ENCODE measurements at places on chromosomes 3 and 15.

DNA sequence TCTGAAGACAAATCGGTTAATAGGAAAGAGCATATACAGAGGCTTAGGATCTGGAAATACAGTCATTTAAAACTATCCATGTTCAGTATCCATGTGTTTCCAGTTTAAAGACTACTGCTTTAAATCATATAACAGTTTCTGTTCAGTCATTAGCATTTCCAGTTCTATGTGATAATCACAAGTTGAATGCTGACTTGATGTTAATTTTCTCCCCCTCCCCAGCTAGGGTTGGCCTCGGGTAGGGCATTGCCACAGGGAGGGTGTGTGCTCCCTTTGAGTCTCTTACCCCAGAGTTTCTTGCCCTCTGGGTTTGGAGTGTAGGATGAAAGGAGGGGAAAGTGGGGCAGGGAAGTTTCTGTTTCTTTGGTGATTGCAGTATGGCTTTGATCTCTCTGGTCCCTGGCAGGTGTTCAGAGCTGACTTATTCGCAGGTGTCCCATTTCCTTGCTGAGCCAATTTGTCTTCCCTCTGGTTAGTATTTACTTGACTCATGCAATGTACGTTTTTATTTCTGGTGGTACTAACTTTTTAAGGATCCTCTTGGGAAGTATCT lies 86.3 kb downstream of the SH3GL3 start:
- no peak for DNase-seq

GRCh38 chr15:47542312-47542989 lies 174.9 kb upstream of the SEMA6D start:
- no peak for DNase-seq

GRCh38 chr3:128330214-128330842 lies 136.4 kb downstream of the DNAJB8 start:
- DNase-seq = no peak

GRCh38 chr3:140917772-140918171 lies 23.9 kb upstream of the SLC25A36 start:
- DNase-seq = no peak

- DNase-seq = no peak
Measured at GRCh38 chr3:95184038-95184437, 1121.2 kb downstream of the NSUN3 start.

GRCh38 chr15:43189296-43189695 lies 4.1 kb downstream of the CCNDBP1 start:
- DNase-seq = no peak

DNA sequence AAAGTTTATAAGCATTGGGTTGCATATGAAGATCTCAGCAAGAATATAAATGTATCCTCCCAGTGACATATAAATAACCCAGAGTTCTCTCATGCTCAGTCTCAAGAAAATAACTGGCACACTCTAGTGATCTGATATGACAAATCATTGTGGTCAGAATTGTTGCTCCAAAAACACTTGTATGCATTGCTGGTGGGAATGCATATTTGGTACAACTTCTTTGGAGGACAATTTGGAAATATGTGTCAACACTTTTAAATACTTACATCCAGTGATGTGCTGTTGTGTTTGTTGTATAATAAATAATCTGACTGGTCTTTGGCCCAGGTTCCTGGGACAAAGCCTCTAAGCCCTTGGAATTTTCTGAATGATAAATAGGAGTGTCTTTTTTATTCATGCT lies 66.7 kb upstream of the STT3B start:
- DNase-seq = no peak

DNA sequence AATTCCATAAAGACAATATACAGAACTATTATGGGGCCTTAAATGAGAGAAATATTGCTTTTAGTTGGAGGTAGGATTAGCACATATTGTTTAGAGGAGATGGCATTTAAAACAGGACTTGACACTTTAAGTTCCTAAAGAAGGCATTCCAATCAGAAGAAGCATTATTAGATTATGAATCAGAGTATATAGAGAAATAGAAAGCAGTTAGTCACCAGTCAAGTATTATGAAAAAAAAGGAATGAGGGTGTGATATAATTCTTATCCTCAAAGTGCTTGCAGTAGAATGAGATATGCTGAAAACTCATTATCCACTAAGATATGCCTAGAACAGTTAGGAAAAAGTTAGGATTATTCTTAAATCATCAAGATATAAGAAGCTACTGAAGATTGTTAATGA lies 456.2 kb downstream of the ZNF385D start:
- no peak for DNase-seq

DNA sequence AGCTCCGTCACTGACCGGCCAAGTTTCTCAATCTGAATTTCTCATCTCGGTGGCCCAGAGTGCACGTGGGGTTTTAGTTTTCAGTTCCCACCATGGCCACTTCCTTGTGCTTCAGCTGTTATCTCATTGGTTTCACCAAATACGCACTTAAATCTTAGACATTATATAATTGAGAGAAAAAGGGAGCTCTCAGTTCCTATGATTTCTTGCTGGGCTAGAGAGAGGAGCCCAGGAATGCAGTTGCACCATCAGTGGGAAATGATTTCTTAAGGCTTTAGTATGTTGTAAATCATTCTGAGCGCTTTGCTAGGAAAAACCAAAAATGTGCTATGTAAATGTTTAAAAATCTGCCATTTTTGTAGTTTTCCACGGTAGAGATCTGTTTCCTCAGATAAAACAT lies 53.2 kb downstream of the OXNAD1 start:
- no peak for DNase-seq

GRCh38 chr3:16355828-16356227 lies 90.8 kb downstream of the OXNAD1 start:
- no peak for DNase-seq

DNA sequence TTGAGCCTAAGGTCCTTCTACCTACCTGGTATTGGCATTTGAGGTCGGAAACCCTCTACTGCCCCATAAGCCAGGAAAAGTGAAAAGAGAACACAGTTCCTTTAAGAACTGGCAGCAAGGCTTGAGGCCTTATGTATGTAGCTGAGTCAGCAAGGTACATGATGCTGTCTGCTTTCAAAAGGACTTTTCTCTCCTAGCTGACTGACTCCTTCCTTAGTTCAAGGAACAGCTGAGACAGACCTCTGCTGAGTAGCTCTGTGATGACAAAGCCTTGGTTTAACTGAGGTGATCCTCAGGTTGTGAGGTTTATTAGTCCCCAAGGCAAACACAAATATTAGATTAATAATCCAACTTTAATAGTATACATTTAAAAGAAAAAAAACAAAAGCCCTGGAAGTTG lies 45.8 kb downstream of the ADPGK start:
- DNase-seq = no peak

DNA sequence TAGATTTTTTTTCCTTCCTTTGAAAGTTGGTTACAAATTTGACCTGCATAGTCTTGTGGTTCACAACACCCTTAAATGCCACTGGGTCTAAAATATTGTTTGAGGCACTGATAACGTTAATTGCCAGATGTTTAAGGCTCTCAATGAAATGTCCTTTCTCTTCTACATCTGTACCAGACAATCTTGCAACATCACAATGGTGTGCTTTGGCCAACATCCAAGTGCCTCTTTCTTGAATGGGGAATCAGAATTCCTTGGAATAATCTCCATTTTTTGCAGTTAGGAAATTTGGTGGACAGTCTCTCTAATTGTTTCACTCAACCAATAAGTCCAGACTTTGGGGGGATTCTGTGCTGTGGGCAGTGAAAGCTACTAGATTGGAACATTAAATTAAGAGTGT lies 26.0 kb upstream of the PEX5L start:
- no peak for DNase-seq

DNA sequence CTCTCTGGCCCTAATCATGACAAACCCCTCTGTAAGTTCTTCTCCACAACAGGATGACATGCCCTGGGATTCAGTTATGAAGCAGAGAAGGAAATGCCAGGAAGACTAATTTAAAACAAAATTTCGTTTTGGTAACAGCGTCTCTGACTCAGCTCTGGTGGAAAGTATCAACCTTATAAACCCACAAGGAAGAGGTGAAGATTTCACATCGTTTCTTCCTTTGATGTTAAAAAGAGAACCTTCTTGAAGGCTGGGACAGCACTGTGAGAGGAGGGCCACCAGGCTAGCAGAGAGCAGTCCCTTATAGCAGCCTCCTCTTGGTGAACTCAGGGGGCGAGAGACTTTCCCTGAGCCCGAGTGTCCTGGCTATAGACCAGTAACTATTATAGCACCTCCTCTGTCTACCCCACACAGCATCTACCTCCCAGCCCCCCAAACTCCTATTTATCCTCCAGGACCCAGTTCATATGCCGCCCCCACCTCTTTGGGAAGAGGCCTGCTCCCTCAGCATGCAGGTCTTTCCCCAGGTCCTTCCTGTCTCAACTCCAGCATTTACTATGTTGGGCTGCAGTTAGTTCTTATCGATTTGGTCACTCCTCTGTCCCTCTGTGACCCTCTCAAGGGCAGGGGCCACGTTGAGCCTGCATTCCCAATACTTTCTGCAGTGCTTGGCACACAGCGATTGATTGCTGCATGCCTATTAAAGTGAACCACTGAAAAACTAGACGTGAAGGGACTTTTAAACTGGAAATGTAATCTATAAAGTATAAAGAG lies 321.5 kb upstream of the ICE2 start:
- no peak for DNase-seq

DNA sequence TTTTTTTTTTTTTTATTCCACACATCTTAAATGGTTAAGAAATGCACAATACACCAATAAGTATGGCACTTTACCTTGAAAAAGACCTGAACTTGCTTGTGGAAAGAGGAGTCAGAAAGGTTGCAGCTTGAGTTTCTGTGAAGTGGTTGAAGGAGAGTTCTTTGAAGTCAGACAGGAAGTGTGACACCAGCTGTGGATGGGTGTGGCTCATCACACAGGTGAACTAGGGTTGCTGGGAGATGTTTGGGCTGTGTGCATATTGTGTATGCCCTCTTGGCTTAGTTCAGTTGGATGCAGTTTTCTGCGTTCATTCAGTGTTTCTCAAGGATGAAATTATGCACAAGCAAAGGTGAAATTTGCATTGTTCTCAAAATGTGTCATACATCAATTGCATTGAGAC lies 6.3 kb downstream of the AEN start:
- no peak for DNase-seq

- DNase-seq = no peak
Measured at GRCh38 chr3:124654470-124654845, 75.8 kb upstream of the UMPS start.

DNA sequence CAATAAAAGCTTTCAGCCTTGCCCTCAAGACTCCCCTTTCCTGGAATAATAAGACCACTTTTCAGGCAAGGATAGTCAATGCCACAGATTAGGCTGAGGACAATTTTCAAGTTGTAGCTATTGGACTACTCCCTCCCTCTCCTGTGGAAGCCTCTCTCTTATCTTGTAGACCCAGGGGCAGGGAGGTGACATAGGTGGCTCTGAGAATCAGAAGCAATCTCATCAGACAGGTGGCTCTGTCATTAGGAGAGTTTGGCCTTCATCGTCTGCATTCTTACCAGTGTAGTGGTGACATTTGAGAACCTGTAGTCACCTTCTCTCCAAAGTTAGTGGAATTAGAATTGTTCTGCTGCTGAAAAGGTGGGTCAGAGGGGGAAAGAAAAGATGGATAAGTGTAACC lies 80.0 kb downstream of the LARS2 start:
- DNase-seq = no peak

GRCh38 chr3:89360156-89360555 lies 252.7 kb downstream of the EPHA3 start:
- no peak for DNase-seq

DNA sequence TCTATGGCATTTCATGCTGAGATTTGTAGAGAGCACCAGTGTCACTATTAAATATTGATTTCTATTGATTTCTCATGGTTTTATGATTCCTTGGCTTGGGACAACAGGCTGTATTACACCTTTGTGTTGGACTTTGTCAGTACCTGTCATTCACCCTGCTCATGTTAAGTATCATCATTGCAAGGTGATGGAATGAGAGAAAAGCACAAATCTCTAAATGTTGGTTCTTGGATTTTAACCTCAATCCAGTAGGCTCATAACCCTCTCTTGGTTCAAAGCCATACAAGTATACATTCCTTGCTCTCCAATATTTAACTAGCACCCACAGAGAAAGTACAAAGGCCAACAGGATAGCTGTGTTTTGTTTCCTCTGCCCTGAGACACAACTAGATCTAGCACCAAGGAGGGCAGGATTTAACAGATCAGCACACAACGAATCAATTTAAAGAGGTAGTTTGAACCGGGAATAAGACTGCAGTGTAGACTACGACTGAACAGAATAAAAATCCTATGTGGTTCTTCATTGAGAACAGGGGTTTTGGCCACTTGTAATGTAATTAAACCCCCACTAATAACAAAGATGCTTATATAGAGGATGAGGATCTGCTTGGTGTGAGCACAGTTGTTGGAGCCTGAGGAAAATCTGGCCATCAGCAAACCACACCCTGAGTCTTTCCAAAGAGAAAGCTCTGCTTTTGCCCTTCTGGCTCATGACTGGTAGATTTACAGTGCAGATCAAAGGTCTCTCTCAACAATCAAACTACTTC lies 78.0 kb upstream of the TNFSF10 start:
- DNase-seq = no peak

GRCh38 chr3:24810881-24811280 lies 316.2 kb upstream of the THRB start:
- no peak for DNase-seq

DNA sequence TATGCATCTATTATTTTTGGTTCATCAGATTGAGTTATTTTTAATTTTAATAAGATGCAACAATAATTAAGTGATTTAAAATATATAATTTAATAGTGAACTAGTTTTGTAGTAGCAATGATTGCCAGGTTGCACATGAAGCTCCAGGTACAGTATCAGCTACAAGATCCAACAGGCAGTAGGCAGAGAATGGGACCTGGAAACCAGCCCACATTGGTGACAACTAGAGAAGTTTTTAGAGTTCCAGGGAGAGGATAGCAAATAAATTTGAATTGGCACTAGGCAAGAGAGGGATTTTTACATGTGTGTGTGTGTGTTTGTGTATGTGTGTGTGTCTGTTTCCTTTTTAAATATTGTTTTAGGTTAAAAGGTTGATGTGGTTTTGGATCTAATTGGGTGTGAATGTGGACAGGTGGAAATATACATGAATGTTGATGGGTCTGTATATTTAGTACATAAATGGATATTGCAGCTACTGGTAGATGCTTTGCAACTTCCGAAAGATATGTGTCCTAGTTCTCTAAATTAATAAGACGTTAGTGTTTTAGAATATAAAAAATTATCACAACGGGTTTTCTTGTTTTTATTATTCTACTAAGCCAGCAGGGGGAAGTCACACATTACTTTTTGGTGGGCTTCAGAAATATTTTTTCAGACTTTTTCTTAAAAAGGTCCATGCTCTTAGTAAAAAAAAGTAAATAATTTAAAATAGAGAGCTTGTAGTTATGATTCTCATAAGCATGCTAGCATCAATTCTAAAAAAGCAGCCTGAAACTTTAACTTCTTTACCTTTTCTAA lies 110.1 kb upstream of the GBE1 start:
- DNase-seq = no peak

GRCh38 chr3:183966361-183966791 lies 51.3 kb downstream of the ABCC5 start:
- DNase-seq = no peak
